ENCODE measurements at places on chromosomes 11 and 22.

DNA sequence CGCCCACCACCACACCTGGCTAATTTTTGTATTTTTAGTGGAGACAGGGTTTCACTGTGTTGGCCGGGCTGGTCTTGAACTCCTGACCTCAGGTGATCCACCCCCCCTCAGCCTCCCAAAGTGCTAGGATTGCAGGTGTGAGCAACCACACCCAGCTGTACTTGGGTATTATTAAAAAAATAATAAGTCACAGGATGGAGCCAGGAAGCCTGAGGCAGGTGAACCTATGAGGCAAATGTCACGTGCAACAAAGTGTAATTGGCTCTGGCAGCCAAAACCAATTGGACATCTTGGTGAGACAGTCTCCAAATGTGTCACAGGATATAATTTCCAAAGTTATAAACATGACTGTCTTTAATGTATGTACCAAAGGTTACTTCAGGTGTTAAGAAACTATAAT is 24.0 kb upstream of the MALAT1 start:
- DNase-seq, result no peak

GRCh38 chr11:29272019-29272654 is 744.7 kb downstream of the KCNA4 start:
- DNase-seq, result no peak

- DNase-seq, result no peak
These were observed 42.6 kb downstream of the PPP2R1B start for GRCh38 chr11:111723595-111723994.

DNA sequence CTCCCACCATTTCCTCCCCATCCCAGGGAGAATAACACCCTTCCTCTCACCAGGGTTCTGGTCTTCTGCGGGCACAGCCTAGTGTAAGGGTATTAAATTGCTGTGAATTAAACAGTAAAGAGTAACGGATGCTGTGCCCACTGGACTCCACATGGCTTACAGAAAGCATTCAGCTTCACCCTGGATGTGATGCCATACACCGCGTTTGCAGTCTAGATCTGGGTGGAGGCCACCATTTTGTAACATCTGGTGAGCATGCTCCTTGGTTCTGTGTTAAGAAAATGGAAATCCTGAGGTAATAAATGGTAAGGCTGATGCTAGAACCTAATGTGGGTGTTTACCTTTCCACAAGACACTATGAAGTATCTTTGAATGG is 331.8 kb upstream of the B3GAT1 start:
- no peak for DNase-seq

DNA sequence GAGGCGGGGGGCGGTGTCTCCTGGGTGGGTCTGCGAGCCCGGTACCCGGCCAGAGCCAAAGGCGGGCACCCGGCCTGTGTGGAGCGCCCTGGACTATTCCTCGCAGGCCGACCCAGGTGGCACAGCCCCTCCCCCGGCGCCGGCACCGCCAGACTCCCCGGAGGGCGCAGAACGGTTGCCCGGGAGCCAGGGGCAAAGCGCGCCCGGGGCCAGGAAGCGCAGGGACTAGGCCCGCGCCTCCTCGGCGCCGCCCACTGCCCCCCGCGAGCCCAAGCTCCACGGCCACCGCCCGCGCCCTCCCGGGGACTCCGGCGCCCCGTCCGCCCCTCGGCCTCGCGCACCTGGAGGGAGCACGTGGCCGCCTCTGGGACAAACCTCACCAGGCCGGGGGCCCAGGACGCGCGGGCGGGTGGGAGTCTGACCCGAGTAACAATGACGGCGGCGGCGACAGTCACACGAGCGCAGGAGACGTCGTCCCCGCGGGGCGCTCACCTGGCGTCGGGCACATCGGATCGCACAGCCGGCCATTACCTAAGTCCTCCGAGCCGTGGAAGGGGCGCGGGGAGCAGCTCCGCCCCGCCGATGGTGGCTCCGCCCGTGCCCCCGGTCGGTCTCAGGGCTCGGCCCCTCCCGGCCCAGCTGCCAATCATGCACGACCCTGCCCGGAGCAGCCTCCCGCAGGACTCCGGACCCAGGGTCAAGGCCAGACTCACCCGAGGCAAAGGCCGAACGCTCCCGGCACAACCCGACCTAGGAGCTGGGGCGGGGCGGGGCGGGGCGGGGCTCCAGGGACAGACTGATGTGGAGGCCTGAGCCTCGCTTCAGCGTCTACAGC is 7.4 kb downstream of the PLXNB2 start:
- DNase-seq, result no peak
